Substantia nigra (tissue), 51 donors: ENCODE measurements at places on chromosomes 3 and 15.

DNA sequence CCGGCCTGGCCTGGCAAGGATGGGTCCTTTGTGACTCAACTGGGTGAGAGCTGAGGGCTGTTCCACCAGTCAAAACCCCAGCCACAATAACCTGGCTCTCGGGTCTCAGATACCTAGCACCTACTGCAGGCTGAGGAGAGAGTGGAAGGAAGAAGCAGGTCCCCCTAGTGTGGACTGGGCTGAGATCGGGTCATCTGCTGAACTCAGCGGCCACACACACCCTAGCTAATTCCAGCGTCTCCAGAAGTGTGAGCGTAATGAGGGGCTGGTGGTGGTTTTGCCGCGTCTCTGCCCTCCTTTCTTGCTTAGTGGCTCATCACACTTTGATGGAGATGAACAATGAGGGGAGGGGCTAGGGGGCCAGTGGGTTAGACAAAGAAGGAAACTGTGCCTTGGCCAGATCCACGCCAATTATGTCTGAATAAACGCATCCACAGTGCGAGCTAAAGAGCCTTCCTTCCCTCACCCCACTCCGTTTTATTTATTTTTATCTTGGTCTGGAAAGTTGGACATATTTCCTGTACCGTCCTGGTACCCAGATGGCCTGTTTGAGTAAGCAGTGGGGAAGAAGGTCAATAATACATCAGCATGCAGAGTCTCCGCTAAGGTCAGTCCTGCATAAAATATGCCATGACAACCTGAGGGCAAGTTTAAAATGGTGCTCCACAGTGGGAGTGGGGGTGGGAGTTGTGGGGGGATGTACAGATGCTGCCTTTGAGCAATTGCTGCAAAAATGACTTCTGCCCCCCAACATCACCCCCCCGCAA is 370.0 kb downstream of the WDR72 start:
- no peak for DNase-seq

DNA sequence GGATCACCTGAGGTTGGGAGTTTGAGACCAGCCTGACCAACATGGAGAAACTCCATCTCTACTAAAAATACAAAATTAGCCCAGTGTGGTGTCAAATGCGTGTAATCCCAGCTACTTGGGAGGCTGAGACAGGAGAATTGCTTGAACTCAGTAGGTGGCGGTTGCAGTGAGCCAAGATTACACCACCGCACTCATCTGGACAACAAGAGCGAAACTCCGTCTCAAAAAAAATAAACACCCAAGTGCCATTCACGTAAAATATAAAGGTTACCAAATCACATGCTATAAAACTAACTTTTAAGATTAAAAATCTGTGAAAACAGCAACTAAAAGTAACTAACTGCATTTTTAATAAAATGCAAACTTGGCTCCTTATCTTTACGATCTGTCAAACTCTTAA is 8.9 kb downstream of the TRIM59 start:
- DNase-seq, result no peak

DNA sequence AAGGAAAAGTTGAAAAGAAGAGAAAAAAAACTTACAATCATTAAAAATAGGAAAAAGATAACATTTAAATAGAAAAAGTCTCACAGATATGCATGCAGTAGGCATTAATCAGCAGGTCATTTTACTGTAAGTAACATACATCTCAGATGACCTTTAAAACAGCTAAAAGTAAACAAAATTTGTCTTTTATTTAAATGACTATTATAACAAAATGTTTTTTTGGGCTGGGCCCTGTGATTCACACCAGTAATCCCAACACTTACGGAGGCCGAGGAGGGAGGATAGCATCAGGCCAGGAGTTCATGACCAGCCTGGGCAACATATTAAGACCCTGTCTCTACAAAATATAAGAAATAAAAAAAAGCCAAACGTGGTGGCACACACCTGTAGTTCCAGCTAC is 14.7 kb downstream of the IQGAP1 start:
- DNase-seq, result no peak

DNA sequence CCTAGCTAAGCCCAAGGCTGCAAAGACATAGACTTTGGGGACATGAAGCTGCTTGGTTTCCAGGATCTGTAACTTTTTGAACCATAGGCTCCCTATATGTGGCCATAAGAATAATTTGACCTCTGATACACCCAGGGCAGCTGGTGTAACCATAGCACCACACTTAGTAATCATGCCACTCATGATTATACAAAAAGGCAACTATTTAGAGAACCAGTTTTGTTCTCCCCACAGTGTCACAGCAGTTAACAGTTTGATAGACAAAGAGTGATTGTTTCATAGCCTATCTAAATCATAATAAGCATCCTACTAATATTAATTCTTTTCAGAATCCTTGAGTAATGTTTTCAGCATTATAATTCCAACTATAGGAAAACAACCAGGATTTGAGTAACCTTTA is 334.9 kb downstream of the NEK10 start:
- no peak for DNase-seq

DNA sequence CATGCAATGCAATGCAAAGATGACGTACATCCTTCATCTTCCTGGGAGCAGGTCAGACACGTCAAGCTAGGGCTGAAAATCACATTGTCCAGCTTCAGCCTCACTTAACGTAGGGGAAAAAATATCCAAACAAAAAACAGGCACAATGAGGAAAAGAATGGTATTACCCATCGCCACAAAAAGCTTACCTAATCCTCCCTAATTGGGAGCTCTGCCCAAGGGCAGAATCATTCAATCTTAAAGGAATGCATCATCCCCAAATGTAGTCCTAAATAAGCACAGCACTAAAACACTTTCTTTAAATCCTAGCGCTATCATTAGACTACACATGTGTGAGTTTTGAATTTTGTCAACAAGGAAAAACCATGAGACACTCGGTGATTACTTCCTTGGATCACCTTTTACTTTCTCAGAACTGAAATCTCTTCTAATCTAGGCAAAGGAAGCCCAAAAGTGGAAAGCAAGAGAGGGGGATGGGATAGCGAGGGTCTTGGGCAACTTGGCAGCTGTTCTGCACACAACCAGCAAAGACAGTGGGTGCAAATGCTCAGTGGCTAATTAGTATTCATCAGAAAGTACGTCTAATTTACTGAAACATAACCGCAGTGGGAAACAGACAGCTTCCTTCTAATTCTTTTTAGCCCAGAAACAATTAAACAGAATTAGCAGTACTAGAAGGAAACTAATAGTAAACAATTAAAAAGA is 87.4 kb downstream of the ADAMTS9 start:
- DNase-seq, result no peak

DNA sequence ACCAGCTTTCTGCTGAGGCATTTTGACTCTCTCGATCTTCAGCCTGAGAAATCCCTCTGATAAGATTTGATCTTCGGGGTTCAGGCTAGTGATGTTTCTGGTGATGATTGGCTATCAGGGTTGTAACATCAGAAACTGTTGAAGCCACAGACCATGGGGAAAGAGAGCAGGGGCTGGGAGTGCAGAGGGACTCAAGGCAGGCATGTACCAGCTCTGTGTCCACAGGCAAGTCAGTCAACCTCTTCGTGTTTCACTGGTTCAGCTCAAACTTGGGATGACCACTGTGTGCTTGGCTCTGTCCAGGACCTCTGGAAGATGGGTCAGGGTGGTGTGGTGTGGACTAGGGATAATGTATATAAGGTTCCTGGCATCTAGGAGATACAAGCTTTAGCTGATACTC is 116.5 kb downstream of the EEFSEC start:
- no peak for DNase-seq

DNA sequence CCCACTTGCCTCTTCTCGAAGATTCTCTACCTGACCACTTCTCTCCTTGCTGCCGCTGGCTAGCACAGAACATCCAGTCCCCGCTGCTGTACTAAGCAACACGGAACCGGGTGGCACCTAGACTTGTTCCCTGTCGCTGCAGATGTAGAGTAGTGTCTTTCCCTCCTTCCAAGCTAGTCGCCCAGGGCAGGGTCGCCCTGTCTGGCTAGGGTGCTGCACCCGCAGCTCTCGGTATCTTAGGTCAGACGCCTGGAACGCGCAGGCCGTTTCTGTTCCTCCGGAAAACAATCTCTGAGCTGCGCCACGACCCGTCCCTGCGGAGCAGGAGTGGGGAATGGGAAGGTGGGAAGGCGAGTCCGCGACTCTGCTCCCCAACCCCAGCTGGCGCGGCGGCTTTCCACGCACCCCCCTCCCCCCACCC is 758 bp upstream of the SNX33 start:
- DNase-seq, result no peak

DNA sequence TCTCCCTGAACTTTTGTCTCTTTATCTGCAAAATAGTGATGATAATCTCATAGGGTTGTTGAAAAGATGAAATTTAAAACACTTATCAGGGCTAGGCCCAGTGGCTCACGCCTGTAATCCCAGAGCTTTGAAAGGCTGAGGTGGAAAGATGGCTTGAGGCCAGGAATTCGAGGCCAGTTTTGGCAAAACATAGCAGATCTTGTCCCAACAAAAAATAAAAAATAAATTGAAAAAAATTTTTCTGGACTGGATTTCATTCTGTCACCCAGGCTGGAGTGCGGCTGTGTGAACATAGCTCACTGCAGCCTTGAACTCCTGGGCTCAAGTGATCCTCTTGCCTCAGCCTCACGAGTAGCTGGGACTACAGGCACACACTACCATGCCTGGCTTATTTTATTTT is 29.6 kb downstream of the LMLN start:
- DNase-seq, result no peak

GRCh38 chr3:134081211-134081610 is 51.5 kb upstream of the SLCO2A1 start:
- no peak for DNase-seq

GRCh38 chr15:82538961-82539690 is 1.1 kb downstream of the RPS17 start:
- DNase-seq, result no peak
